ENCODE measurements at places on chromosomes 7 and 10.
A peak's percentile ranks its signal among the peaks of the same experiment; 100 is the strongest.

DNA sequence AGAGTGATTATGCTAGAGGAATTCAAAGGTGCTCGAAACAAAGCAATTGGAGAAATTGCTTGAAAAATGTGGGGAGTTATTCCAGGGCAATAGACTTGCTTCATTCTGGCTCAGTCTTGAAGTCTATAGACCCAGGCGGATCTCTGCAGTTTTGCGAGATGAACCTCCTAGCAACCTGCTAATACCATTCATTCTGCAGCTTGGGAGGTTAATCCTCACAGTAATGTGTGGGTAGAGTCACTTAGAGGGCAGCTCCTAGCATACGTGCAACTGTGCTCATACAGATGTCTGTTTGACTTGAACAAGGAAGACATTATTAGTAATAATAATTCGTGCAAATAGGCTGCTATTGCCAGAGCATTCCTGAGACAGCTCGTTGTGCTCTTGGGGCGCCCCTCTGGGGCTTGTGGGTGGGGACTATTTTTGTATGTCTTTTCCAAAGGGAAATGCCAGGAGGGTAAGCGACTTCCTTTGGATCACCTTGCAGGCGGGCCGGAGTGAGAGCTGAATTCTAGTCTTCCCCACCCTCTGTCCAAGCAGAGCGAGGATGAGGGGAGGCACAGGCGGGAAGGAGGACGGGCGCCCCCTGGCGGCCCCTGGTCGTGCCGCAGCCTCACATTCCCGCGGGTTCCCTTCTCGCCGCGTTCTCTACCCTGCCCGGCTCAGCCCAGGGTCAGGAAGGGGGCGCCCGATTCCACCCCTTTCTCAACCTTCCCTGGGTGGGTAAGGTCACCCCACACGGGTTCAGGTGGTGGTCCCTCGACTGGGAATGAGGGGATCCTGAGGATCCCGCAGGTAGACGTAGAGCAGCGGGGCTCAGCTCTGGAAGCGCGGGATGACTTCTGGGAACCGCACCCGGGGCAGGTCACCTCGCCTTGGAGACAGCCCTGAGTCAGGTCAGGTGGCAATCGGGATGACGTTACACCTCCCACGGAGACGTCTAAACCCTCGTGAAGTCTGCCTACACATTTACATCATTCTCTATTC lies 241.5 kb downstream of the PHTF2 start:
- DNase-seq: peak; percentile 38

DNA sequence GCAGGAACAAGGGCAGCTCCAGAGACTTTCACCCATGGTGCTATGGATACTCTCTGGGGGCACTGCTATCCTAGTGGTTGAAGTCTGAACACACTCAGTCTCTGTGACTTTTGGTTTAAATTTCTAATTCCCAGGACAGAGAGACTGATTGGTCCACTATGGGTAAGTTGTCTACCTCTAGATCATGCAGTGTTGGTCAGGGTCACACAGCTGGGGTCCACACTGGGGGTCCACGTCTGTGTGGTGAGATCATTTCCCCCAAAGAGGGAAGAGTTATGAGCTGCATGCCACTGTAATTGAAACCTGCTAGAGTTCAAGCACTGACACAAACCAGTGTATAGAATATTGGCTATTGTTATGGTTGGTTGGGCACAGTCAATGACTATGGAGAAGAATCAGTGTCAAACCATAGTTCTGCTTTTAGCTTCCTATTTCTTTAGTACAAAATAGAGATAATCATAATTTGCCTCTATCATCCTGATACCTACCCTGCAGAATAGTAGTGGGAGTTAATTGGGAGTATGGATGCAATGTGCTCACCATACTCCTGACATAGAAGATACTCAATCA lies 101.6 kb downstream of the PRTFDC1 start:
- DNase-seq: no peak

GRCh38 chr10:132845041-132845551 lies 59.1 kb upstream of the NKX6-2 start:
- DNase-seq: no peak

- DNase-seq: no peak
These were observed 50.9 kb downstream of the EBF3 start for GRCh38 chr10:129912986-129913695.

- no peak for DNase-seq
These were observed 705.7 kb upstream of the IGFBP3 start for GRCh38 chr7:46626691-46627310.

DNA sequence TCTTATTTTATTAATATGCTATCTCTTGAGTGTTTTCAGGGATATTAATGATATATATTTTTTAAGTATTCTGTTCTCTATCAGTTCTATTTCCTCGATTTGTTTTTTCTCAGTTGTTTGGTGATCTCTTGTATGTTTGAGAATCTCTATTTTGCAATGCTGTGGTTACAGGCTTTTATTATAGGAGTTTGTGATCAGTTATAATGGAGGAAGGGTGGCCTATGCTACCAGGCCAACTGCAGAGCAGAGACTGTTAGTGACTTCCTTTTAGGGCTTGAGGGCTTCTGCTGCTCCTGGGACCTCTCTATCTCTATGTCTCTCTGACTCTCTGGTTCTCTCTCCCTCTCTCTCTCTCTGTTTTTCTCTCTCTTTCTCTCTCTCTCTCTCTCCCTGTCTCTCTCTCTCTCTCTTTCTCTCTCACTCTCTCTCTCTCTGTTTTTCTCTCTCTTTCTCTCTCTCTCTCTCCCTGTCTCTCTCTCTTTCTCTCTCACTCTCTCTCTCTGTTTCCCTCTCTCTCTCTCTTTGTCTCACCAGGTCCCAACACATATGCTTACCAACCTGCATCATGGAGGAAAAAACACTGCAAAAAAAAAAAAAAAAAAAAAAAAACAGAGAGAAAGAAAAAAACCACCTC lies 69.4 kb upstream of the CAV2 start:
- DNase-seq: no peak

DNA sequence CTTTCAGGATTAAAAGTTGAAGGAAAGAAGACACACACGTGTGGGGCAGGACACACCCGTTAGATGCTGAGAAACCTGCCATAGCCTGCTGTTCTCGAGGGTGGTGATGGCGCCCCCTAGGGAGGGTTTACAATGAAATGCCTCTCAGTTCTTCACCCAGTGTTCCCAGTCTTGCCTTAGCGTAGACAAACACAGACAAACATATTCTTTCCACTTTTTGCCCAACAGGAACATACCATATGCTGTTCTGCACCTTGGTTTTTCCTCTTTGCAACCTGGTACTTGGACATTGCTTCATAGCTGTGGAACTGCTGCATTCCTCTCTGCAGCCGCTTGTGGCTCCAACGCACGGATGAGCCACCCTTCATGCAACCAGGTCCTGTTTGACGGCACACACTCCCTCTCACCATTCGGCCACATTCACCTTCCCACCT lies 23.3 kb upstream of the HSPA12A start:
- DNase-seq: no peak

- DNase-seq: no peak
These were observed 43.6 kb upstream of the KLF6 start for GRCh38 chr10:3828404-3829155.

Measured in GM19239 (cell line).